Stimulated activated CD8-positive, alpha-beta memory T cell treated with anti-CD3 and anti-CD28 coated beads, Interleukin-2, amount 100 ng/mL, for 1 hour (primary cell): ENCODE measurements at places on chromosomes 3 and 15.

- no peak for DNase-seq
Measured at GRCh38 chr3:18687286-18687685, 262.1 kb upstream of the SATB1 start.

GRCh38 chr3:56754741-56755417 is 46.9 kb downstream of the ARHGEF3 start:
- DNase-seq = no peak

- no peak for DNase-seq
Measured at GRCh38 chr3:124563376-124563775, 166.9 kb upstream of the UMPS start.

- DNase-seq = no peak
Measured at GRCh38 chr3:72679540-72680198, 168.6 kb downstream of the SHQ1 start.

DNA sequence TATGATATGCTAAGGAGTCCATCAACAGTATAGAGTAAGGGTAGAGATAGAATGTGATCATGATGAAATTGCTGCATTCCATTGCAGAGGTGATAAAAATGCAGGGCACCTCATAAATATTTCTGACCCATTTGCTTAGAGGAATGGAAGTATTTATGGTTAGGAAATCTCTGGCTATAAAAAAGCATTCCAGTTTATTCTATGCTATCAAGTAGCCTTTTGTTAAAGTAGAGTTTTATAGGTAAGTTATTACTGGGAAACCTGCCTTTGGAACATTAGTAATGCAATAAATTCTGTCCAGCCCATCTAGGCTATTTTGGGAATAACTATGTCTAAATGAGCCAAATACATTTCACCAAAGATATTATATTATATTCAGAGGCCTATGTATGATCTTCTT is 19.8 kb upstream of the STRIT1 start:
- DNase-seq = no peak

- no peak for DNase-seq
Measured at GRCh38 chr3:22536541-22536940, 666.6 kb upstream of the UBE2E2 start.

DNA sequence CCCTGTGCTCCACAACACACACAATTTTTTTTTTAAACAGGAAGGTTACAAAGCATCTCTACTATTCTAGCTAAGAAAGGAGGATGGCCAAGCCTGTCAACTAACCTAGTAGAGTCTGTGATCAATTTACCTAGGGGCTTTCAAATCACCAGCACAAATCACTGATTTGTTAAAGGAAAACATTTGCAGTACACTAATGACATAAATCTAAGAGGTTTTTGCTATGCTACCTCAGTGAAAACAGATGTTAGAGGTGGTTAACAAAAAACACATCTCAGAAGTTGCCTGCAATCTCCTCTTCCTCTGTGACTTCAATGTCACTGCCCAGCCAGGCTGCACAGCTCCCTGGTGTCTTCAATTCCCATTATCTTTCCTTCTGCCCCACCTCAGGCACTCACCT is 72.0 kb downstream of the RAD18 start:
- DNase-seq = no peak

DNA sequence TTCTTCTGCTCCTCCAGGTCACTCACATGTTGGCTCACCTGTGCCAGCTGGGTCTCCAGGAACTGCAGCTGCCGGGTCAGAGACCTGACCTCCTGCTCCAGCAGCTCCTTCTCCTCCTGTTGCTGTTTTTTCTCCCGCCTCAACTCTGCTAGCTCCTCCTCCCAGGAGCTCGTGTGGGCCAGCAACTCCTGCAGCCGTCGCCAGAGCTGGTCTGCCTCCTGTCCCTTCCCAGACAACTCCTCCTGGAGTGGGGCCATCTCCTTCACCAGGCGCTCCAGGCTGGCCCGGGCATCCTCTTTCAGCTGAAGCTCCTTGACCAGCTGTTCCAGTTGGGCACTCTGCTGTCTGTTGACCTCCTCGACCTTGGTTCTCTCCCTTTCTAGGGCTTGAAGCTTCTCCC is 24.5 kb downstream of the CXCR6 start:
- no peak for DNase-seq

DNA sequence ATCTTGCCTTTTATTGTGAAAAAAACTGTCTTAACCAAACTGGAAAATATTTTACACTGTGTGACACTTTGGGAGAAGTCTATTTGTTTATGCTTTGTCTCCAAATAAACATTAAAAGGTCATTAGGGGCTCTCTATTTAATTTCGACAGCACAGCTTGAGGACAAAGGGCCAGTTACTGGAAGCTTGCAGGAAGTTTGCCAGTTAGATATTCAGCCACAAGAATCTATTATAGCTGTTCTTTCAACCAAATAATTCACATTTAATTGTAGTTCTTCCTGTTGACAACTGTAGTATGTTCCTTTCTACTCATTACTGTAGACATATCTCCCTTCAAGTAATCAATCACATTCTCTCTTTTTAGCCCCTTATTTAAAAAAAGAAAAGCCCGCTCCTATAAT is 6.1 kb downstream of the CP start:
- DNase-seq = no peak
